CD4-positive, alpha-beta T cell treated with Interleukin-4 for 4 hours (primary cell): ENCODE measurements at places on chromosomes 7 and 10.

DNA sequence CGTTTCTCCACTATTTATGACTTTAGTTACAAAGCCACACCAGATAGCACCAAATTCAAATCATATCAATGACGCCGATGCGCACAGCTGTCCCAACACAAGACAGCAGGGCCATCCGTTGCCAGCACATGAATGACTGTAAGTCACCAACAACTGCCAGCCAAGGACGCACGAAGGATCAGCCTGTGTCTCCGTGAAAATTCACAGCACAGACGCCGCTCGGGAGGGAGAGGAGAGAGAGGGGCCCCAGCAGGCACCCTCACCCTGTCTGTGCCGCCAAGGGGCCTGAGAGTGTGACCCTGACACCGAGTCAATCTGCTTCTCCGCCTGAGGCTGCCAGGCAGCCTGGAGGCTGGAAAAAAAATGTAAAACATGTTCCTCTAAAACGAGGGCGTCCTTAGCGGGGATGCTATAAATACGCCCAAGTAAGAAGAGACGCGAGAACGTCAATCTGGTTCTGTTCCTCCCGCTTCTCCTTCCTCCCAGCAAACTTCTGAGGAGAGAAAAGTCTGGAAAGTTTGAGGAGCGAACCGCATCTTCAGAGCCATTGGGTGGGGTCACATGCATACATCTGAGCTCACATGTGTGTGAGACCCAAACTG is 111.2 kb downstream of the PTPRN2 start:
- DNase-seq = no peak

DNA sequence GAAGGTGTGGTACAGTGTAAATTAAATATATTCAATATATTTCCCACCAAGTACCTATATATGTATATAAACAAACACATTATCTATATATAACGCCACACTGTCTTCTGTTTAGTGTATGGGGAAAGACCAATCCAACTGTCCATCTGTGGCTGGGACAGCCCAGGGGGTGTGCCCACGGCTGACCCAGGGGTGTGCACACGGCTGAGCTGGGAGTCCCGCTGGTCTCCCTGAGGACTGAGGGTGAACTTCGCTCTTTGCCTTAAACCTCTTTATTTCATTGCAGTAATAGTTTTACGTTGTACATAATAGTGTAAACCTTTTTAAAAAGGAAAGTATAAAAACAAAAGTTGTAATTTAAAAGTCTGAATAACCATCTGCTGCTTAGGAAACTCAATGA is 6.3 kb downstream of the EN2 start:
- DNase-seq = no peak

- no peak for DNase-seq
Measured at GRCh38 chr10:109282510-109282909, 640.8 kb downstream of the XPNPEP1 start.

GRCh38 chr10:118002581-118002980 is 44.2 kb downstream of the RAB11FIP2 start:
- DNase-seq = no peak

- no peak for DNase-seq
Measured at GRCh38 chr7:131234719-131235488, 92.8 kb upstream of the MKLN1 start.

DNA sequence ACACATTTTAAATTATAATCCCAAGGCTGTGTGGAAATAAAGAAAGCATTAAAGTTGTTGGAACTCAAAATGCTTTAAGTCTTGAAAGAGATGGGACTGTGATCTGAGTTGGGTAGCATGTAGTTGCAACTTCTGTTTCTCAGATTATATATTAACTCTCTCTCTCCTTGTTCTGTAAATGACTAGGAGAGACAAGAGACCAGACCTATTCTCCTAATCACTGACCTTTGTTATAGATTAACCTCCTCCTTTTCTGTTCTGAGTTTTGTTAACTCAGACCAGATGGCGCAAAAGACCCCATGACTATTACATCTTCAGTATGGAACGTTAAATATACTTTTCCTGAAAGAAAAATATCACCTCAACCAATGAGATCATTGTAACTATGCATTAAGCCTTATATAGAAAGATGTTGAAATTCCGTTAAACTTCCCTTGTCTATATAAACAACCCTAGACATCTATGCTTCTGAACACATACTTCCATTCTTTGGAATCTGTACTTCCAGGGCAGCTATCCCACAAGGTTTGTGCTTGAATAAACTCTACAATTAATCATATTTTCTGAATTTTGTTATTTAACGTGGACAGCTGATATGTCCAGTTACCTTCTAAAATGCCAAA is 143.5 kb upstream of the TRIM24 start:
- no peak for DNase-seq

DNA sequence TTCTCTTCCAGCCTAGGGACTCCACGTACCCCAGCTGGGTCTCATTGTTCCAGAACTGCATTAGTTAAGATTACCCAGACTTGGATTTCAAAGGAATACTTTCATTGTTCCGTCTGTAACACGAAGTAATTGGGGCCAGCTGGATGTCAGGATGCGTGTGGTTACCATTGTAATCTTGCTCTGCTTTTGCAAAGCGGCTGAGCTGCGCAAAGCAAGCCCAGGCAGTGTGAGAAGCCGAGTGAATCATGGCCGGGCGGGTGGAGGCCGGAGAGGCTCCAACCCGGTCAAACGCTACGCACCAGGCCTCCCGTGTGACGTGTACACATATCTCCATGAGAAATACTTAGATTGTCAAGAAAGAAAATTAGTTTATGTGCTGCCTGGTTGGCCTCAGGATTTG is 21.0 kb downstream of the LRRC17 start:
- no peak for DNase-seq

DNA sequence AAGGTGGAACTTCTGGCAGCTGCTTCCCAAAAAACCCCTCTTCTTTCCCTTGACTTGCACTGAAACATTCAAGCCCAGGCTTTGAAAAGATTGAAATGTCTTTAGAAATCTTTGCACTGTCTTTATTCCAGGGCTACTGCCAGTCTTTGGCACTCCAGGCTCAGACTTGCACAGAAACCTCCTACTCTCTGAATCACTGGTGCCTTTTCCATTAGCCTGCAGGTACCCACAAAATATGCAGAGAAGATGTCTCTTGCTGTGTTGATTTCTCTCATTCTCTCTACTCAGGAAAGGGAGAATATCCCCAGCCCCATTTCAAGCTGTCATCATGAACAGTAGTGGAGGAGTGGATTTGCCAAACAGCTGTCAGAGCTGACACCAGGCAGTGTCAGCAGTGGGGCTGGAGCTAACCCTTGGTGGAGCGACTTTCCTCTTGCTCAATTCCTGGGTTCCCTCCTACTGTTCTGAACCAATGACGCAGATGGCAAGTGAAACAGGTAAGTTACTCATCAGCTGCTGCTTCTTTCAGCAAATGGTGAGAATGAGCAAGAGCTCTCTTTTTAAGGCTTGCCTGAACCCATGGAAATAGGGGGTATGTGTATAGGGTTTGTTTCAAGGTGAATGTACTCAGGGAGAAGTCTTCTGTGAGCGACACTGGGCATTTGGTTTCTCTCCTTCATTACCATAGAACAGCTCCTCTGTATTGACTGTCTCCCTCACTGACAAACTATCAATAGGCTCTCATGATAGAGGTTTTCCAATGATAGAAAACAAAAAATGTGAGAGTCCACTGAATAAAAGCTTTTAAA is 362.4 kb downstream of the ADRA2A start:
- DNase-seq = no peak

DNA sequence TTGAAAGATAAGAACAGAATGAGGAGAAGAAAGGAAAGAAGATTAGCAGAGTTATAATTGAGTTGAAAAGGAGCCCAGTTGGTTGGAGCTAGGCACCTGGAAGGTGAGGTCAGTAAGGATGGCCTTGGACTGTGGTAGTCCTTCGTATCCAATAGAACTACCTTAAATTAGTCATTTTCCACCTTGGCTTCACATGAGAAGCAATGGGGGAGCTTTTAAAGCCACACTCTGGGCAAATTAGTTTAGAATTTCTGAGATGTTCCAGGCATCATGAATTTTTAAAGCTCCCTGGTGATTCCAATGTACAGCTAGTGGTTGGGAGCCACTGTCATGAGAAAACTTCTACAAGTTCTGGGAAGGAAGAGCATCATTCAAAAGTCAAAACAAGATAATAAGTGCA is 27.3 kb upstream of the CYP3A5 start:
- no peak for DNase-seq

DNA sequence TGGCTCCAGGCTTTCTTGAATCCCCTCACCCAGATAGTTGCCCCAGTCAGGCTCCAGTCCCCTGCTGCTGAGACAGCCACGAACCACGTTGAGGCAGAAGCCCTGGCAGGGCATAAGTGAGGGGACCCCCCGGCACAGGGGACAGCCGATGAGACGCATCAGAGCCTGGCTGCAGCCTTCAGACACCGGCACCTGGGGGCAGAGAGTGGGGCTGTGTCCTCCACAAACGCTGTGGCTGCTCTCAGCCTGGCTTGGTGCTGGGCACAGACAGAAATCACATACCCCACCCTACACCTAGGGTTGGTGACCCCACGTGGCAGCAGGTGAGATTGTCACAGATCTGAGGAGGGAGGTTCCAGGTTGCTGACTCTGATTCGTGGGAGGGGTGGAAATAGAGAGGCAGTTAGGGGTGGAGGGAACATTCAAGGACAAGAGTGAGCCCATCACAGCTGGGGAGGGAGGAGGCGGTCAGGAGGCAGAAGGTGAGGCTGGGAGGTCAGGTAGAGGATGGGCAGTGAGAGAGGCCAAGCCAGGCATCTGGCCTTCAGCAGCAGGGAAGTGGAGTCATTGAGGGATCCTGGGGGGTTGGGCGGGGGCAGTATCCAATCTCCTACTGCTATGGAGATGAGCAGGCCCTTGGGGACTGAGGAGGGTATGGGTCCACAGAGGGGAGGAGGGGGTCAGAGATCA is 3.2 kb downstream of the GPC2 start:
- no peak for DNase-seq

GRCh38 chr10:104350127-104350635 is 3.5 kb upstream of the CFAP58 start:
- DNase-seq = peak; percentile 73

- DNase-seq = no peak
Measured at GRCh38 chr10:131920693-131921092, 19.9 kb downstream of the PPP2R2D start.

DNA sequence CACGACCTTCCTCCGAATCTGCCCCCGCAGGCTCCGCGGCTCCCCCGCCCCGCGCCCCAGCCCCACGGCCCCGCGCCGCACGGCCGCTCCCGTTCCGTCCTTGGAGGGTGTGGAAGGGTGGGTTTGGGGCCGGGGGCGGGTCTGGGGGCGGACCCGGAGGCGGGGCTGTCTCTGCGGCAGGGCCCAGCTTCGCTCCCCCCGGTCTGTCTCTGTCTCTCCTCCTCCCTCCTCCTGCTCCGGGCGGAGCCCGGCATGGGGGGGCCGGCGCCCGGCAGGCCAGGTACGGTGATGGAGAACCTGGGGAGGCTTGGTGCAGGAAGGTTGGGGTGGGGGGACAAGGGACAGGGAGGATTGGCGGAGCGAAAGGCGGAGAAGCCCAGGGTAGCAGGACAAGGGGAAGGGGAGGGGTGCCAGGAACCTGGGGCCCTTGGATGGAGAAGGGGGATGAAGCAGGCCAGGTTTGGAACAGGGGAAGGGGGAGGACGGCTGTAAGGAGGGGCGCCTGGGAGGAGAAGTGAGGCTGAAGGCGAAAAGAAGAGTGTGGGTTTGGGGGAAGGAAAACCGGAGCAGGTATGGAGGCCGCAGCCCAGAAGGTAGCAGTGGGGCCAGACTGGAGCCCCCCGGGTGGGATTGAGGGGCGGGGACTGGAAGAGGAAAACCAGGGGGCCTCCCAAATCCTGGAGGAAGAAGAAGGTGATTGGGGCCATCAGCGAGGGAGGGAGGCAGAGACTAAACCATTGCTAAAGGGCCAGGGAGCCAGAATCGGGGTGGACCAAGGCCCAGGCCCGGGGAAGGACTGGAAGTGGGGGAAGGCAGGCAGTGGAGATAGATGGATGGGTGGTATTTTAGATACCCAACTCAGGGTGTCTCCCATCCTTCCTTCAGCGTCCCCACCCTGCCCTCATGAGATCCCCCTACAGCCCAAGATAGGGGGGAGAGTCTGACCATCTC is at the start of gene NYAP1:
TSS of gene NYAP1 (plus strand) at position 206 of the 951 bp plus-strand sequence. CDS start 1,385 bp downstream, outside the sequence.
- peak; percentile 53 for DNase-seq

GRCh38 chr10:73163096-73163495 is 4.7 kb downstream of the ECD start:
- DNase-seq = no peak

DNA sequence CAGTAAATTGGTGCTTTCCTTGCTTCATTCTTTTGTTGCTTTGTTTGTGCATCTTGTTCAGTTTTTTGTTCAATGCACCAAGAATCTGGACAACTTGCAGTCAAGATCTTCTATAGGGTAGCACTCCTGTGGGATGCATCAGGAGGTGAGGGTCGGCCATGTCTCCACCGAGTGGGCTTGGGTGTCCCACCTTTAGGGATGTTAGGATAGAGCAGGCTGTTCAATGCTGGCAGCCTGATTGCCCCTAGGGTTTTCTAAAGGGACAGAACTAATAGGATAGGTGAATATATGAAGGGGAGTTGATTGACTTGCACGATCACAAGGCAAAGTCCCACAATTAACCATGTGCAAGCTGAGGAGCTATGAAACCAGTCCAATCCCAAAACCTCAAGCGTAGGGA is 109.9 kb downstream of the GLRX3 start:
- no peak for DNase-seq

GRCh38 chr10:99346247-99346646 is 17.1 kb downstream of the CNNM1 start:
- DNase-seq = no peak

DNA sequence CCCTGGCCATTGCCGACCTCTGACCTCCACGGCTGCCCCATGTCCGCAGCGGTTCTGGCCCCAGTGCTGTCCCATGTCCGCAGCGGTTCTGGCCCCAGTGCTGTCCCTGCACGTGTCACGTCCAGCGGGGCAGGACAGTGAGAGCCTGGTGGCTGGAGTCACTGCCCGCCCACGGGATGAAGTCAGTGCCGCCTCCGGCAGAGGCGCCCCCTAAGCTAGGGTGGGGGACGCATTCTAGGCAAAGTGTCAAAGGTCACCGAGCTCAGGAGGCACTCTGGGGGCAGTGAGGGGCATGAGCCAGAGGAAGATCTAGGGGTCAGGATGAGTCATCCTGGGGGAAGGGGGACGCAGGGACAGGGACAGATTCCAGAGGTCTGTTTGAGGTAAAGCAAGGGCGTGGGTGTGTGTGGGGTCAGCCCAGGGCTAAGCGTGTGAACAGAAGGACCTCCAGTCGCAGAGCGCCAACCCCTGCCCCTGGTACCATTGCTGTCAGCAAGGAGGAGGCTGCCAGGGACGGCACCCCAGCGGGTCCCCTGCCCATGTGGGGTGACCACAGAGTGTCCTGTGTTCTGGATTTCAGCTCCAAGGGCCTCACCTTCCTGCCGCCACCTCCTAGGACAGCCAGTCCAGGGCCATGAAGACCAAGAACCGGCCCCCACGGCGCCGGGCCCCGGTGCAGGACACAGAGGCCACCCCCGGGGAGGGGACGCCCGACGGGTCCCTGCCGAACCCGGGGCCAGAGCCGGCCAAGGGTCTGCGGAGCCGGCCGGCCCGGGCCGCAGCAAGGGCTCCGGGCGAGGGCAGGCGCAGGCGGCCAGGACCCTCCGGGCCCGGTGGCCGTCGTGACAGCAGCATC is 665 bp downstream of the BHLHA15 start:
- no peak for DNase-seq

GRCh38 chr7:150946421-150947240 is 31.5 kb downstream of the KCNH2 start:
- DNase-seq = no peak
